Central memory CD4-positive, alpha-beta T cell (primary cell): ENCODE measurements at places on chromosomes 12 and 14.

DNA sequence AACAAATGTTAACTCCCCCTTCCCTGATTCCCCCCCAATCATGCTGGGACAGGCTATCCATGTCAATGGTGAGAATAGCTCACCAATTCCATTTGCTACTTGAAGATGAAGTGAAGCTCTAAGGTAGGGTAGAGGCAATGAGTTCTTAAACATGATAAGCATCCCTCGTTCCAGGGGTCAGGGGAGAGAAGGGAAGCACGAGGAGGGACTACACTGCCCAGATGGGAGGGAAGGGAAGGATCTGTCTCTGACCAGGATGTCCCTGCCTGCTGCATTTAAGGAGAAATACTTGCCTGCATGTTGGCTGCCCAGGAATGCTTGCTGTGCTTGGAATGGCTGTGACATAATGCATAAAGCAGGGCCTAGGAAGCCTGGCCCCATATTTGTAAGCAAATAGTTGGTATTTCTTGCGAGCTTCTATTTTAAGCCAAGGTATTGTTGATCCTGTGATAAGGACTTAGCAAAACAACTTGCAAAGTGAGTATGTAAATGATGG is 155.1 kb downstream of the CEP83 start:
- no peak for DNase-seq

GRCh38 chr12:24890048-24890803 is 58.7 kb downstream of the BCAT1 start:
- DNase-seq: no peak

DNA sequence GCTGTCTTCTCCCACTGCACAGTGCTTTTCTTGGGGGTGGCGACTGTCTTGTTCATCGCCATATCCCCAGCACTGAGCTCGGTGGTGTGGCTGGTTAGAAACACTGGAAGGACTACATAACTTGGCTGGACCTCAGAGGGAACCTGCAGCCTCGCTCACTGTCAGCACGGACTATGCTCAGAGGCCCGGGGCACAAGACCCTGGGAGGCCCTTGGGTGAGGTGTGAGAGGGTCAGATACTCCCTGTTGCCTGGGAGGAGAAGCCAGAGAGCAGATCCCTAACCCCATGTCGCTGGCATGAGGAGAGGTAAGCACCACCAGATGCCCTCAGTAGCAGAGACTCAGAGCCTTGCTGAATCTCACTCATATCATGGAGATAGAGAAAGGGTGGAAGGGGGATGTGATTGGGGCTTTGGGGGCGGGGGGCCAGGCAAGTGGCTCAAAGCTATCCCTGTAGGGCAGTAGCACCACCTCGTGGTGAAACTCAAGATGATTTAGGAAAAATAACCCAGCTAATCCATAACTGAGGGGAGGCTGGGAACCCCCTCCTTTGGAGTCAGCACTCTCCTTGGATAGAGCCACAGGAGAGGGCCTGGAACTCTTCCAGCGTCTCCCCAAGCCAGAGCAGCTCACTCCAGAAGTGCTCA is 18.7 kb upstream of the HDAC7 start:
- DNase-seq: no peak

- DNase-seq: no peak
Observed at GRCh38 chr12:69685810-69686209, 13.3 kb downstream of the BEST3 start.
